ENCODE measurements at places on chromosomes 4 and X.
A peak's percentile ranks its signal among the peaks of the same experiment; 100 is the strongest.

GRCh38 chrX:46500054-46500453 lies 45.2 kb downstream of the ZNF674 start:
- no peak for DNase-seq

DNA sequence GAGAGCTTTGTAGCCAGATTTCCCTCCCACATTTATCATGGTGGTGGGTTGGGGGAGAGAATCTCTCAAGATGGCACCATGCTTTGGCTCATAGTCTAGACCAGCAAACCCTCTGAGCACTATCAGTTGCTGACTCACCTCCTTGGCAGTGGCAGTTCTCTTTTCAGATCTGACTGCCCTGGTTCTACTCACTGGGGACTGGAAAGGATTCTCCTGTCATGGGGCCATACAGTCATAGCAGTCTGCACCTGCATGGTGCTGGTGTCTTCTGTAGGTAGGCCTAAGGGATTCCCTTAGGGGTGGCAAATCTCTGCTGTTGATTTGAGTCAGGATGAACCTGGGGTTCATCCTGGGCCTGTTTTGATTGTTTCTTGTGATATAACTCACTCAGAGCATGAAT lies 2.6 kb downstream of the TEX13B start:
- DNase-seq = no peak

DNA sequence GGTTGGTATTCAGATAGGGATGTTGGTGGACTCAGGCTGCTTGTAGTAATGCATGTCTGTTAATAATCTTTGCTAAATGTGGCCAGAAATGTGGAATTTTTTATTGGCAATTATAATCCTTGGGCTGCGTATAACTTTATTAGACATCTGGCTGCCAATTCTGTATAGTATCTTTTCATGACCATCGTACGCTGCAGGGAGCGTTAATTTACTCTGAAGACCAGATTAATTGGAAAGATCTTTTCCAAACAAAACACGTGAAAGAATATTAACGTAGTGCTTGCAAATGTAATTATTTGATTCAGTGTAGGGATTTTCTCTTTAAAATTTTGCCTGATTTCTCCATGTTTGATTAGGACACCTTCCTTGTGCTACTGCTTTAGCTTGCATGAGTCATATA lies 38.8 kb upstream of the FTHL17 start:
- DNase-seq = no peak

DNA sequence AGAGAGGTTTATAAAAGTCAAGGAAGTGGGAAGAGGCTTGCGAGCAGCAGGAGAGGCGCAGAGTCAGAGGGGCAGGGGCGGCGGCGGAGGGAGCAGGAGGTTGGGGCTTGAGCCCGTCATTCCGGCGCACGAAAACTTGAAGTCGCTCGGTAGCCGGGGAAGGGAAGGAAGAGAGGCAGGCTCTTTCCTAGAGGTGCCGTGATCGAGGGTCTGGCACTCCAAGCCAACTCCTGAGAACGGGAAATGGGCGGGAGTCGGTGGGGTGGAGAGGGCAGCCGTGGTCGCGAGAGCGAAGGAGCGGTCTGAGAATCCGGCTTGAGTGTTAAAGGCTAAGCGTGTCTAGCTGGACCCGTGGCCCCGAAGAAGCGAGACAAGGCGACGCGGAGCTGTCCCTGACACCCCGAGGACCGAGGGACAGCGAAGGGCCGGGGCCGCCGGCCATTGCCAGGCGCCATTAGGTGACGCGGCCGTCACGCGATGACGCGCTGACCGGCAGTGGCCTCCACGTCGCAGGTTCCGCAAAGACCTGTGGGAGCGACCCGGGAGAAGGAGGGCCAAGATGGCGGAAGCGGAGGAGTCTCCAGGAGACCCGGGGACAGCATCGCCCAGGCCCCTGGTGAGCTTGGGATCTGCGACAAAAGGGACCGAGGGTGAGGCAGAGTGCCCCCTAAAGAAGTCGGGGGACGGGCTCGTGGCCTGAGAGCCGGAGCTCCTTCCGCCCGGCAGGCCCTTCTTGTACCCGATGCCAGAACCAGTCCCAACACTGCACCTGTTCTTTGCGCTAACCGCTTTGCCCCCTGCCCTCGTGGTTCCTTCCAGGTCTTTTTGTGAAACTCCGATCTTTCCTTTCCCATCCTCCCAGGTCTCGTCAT lies at the start of gene YIPF6:
Gene YIPF6 (plus strand): TSS at position 544 of the 872 bp plus-strand sequence. CDS start 16 bp downstream, at position 560.
- DNase-seq = peak; percentile 35

GRCh38 chr4:771464-771863 lies 54.5 kb downstream of the CPLX1 start:
- no peak for DNase-seq

DNA sequence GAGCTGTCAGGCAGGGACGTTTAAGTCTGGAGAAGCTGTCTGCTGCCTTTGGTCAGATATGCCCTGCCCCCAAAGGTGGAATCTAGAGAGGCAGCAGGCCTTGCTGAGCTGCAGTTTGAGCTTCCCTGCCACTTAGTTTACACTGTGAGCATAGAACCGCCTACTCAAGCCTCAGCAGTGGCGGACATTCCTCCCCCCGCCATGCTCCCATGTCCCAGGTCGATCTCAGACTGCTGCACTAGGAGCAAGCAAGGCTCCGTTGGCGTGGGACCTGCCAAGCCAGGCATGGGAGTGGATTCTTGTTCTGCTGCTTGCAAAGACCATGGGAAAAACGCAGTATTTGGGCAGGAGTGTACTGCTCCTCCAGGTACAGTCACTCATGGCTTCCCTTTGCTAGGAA lies 24.3 kb downstream of the PLK4 start:
- no peak for DNase-seq

- no peak for DNase-seq
Observed at GRCh38 chrX:148582353-148582752, 81.9 kb downstream of the AFF2 start.

GRCh38 chr4:96326846-96327245 lies 487.0 kb downstream of the PDHA2 start:
- DNase-seq = no peak

DNA sequence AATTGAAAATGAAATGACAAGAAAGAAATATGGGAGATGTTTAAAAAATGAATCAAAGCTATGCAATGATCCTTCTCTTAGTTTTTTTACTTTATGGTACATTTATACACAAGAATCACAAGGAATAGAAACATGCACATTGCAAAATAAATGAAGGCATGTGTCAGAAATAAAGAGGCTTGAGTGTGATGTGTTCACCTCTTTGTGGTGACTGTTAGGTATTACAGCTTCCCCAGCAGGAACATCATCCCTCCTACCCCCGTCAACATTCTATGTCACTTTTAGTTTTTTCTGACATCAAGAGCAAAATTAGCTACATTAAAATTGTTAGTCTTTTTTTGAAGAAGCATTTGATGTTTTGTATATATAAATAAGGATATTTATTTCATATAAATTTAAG lies 214.8 kb downstream of the SLC4A4 start:
- DNase-seq = no peak

DNA sequence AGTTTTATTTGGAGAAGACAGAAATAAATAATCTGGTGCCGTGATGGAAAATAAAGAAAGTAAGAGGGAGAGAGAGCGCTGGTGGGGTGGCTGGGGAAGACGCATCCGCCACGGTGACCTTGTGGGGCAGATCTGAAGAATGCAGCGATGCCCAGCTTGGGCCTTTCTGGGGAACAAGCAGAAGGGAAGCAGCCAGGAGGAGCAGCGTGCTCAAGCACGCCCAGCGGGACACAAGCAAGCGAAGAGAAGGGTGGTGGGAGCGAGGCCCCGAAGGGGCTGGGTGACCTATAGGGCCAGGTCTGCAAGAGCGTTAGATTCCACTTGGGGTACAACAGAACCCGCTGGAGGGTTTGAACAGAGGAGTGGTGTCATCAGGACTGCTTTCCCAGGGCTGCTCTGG lies 12.4 kb downstream of the ENPP6 start:
- DNase-seq = no peak
